ENCODE measurements at places on chromosomes 4 and X. TPM values are rescaled to one million over a fixed set of nuclear protein-coding genes. Genes with fewer than 3 reads are reported as not detected.

The PDGFC gene
- total RNA-seq, result not detected

The RAB9B gene
- total RNA-seq, result 0.57 TPM

The CYLC1 gene
- not detected for total RNA-seq

The LINC00632 gene
- total RNA-seq, result 1.6 TPM

The NDP gene
- not detected for total RNA-seq

The CCNB3 gene
- 0.90 TPM for total RNA-seq

The MAGEB17 gene
- not detected for total RNA-seq

The IL2RG gene
- 289 TPM for total RNA-seq

The CCDC120 gene
- total RNA-seq, result 2.7 TPM

The LEF1 gene
- total RNA-seq, result 111 TPM

The ADH1A gene
- total RNA-seq, result not detected

The PPARGC1A gene
- total RNA-seq, result not detected

The SOD3 gene
- total RNA-seq, result not detected

The CLDN22 gene
- total RNA-seq, result not detected

The CXCL11 gene
- not detected for total RNA-seq

The GAGE12H gene
- total RNA-seq, result not detected

The UGT2B17 gene
- total RNA-seq, result not detected

The NFXL1 gene
- total RNA-seq, result 10.9 TPM
